Progenitor cell of endocrine pancreas (in vitro differentiated cells): ENCODE measurements at places on chromosomes 2 and 18. TPM values are rescaled to one million over a fixed set of nuclear protein-coding genes. Genes with fewer than 3 reads are reported as not detected.

LDLRAD4 gene
- 3.4 and 3.8 TPM in 2 replicates for total RNA-seq

GRCh38 chr18:62829936-62830335, 114.6 kb downstream of the PHLPP1 start:
- no peak overlapping the region for H3K27ac ChIP-seq
- H3K27me3 ChIP-seq = no peaks in the 10 kb centered on the region
- H3K4me3 ChIP-seq = no peak overlapping the region
- H3K36me3 ChIP-seq = peaks cover 8% of the 10 kb centered on the region
- no peak for DNase-seq
- H3K4me1 ChIP-seq = peaks cover 14% of the 10 kb centered on the region

DNA sequence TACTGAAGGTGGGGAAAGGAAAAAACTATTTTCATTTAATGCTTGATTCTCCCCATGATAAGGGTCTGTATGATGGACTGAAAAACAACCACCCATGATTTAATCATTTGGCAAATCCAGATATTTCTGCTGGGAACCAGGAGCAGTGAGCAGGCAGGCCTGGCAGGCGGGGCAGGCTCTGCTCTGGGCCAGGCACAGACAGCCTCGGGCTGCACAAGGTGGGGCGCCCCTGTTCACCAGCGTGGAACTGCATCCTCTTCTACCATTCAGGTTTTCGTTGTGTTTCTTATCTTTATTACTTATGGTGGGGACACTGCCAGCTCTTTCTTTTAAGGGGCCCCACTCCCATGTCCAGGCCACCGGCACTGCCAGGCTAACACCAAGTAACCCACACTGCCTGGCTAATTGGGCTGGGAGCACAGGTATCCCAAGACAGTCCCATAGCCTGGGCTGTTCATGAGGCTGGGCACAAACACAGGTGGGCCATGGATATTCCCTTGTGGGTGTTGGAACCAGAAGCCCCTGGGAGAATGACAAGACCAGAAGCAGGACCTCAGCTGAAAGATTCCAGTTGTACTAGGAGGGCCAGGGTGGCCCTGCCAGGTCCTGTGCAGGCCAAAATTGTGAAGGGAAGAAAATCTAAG, 57.1 kb upstream of the RALBP1 start:
- DNase-seq = no peak
- H3K4me1 ChIP-seq = no peaks in the 10 kb centered on the region
- no peak overlapping the region for H3K27ac ChIP-seq
- no peak overlapping the region for H3K4me3 ChIP-seq
- H3K36me3 ChIP-seq = no peaks in the 10 kb centered on the region

DNA sequence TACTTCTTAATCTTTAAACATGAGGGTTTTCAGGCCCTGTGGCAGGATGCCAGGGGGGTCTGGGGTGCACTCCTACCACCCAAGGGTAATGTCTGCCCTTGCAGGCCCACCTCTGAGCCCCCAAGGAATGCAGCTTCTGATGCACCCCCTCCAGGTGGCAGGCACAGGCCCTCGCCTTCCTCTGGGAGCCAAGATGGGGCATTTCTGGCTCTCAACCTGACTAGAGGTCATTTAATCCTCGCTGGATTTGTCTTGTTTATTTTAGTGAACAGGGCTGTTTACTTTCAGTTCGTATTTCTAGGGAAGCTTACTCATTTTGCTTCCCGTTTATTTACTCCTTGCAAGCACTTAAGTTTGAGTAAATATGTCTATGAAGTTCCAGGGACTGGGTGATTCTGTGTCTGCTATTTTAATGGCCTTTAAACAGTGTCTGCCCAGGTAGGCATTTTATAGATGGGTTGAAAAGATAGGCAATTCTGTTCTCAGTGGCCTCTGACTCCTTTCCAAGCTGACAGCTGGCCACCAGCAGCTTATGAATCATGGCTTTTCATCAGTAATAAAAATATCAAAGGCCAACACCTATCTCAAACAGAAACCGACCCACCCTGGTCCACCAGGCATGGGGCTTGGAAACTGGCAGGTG, 11.1 kb upstream of the DNPEP start:
- H3K36me3 ChIP-seq = no peaks in the 10 kb centered on the region
- DNase-seq = no peak
- H3K4me3 ChIP-seq = no peak overlapping the region
- peak overlapping the region; percentile 41 for H3K27ac ChIP-seq
- H3K4me1 ChIP-seq = peaks cover 37% of the 10 kb centered on the region

DNA sequence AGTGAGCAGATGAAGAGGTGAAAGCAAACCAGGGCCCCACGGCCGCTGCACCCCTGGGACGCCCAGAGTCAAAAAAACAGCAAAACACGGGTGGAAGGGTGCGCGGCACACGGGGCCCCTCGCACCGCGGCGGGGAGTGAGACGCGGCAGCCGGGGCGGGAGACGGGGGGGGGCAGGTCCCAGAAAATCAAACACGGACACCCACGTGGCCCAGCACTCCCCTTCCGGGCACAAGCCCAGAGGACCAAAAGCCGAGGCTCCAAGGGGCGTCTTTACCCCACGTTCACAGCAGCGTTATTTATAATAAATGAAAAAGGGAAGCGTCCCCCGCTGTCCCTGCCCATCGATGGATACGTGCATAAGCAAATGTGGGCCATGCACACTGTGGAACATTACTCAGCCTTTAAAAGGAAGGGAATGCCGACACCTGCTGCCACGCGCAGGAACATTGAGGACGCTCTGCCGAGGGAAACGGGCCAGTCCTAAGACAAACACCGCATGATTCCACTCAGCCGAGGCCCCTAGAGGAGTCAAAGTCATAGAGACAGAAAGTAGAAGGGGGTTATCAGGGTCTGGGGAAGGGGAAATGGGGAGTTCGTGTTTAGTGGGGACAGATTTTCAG, 677 bp upstream of the COPS9 start:
- peaks cover 4% of the 10 kb centered on the region for H3K36me3 ChIP-seq
- peak overlapping the region; percentile 82 for H3K4me3 ChIP-seq
- peaks cover 28% of the 10 kb centered on the region for H3K27me3 ChIP-seq
- peak overlapping the region; percentile 37 for H3K27ac ChIP-seq
- no peak for DNase-seq
